ENCODE measurements at places on chromosomes 6 and 20.

GRCh38 chr6:44967481-44967880 lies 360.6 kb upstream of the RUNX2 start:
- DNase-seq: no peak

DNA sequence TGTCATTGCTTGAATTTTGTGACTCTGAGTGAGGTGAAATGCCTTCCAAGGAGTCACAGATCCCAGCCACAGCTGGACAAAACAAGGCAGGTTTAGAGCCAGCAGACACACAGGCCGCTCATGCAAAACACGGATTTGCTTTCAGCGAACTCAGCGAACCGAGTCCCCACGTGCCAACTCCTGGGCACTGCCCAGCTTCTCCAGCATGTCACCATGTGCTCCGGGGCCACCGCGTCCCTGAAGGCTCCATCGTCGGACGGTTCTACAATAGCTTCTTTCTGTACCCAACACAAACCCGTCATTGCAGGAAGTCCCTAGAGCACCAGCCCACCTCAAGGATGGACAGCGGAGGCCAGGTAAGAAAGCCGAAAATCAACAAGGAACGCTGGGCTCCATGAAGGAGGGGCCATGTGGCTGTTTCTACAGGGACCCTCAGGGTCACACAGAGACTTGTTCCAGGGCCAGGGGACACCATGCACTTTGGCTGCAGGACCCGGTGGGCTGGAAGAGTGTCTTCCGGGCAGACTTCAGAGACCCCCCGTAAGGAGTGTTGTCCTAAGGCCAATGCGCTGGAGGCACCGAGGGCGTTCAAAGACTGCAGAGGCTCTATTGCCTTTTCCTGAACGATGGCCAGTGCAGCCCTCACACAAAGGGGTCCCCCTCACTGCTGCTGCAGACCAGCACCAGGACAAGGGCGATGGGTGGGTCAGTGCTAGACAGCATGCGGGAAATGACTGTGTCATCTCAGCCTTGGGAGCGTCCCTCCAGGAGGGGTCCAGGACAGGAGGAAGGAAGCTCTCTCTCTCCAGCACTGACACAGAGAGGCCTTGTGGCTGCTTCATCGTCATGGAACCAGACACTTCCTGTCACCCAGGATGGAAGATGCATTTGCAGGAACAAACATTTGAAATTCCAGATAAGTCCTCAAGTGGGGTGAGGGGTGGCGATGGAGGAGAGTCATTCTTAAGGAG lies 19.8 kb downstream of the DACT2 start:
- no peak for DNase-seq

DNA sequence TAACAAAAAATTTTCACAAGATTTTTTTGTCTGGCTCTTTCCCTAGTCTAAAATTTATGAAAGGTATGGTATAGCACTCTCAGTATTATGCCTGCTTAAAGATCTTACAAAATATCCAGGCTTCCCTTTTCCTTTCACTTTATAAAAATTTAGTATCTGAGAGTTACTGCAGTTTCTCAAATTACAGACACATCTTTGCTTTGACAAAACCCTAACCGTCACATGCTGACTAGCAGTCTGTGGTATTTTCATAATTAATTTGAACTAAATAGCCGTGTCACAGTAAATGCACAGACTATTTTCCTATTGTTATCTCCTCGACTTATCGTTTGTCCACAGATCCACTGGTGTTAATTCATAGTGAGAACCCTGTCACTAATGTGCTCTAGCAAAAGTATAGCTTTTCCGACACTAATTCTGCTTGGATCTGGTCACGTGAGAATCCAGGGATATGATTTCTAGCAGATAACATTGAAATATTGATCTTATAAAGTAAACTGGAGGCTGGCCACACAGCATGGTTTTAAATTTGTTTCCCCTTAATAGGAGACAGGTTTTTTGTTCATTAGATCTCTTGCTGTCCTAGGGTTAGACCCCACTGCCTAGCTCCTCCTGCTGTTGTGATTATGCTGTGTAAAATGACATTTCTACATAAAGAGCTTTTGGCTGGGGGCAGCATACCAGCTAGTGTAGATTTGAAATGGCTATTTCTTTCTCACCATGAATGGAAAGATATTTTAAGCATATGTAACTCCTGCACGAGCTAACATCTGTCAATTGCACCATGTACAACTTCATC lies 340.6 kb upstream of the SASH1 start:
- no peak for DNase-seq

- no peak for DNase-seq
These were observed 382.4 kb upstream of the ADGRB3 start for GRCh38 chr6:68252632-68253031.

DNA sequence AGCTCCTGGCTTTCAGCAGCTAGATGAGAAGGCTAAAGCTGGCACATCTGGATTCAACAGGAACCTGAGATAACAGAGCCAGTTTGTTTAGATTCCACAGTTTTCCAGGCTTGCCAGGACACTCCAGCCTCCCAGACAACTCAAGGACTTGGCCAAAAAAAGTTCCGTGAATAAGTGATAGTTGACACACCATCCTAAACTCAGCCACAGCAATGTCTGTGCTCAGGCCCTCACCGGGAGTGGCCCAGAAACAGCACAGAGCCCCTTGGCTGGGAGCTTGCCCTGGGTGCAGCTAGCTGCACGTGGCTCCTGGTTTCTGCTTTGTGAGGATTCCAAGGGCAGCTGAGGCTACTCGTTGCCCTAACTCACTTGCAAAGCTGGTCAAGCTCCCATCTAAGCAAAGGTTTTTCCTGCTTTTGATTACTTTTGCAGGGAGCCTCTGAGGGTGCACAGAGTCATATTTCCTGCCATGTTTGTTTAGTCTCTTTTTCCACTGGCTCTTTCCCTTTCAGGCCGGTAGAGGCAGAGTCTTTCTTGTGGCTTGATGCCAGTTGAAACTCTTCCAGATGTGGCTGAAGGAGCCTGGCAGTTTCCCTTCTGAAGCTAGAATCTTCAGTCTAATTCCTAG lies 118.3 kb upstream of the ECI2 start:
- DNase-seq: no peak

GRCh38 chr6:14754751-14755513 lies 490.9 kb upstream of the JARID2 start:
- peak; percentile 56 for DNase-seq

GRCh38 chr20:51084593-51085377 lies 61.9 kb upstream of the KCNG1 start:
- no peak for DNase-seq

GRCh38 chr6:161407581-161407980 lies 133.7 kb upstream of the AGPAT4 start:
- DNase-seq: no peak

DNA sequence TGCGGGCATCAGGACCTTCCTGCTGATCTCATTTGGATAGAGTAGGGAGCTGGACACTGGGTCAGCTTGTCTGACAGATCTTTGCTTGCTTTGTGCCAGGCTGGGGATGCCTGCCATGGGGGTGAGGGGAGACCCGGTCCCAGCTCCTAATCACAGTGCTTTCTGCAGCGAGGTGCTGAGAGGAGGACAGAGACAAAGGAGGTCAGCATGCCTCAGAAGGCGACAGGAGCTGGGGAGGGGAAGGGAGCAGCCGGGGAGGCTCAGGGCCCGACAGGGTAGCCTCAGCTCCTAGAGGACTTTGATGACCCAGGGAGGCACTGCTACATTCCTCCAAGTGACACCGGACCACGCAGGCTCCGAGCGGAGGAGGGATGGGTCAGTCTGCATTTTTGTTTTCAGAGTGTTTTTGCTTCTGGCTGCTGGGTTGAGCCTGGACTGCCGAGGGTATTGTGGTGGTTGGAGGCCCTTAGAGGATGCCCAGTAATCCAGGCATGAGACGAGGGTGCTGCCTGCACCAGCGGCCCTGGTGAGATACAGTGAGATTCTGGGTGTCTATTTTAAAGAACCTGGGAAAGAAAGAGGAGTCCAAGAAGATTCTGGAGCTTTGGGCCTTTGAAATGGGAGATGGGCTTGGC lies 7.8 kb downstream of the RBM38 start:
- DNase-seq: no peak

DNA sequence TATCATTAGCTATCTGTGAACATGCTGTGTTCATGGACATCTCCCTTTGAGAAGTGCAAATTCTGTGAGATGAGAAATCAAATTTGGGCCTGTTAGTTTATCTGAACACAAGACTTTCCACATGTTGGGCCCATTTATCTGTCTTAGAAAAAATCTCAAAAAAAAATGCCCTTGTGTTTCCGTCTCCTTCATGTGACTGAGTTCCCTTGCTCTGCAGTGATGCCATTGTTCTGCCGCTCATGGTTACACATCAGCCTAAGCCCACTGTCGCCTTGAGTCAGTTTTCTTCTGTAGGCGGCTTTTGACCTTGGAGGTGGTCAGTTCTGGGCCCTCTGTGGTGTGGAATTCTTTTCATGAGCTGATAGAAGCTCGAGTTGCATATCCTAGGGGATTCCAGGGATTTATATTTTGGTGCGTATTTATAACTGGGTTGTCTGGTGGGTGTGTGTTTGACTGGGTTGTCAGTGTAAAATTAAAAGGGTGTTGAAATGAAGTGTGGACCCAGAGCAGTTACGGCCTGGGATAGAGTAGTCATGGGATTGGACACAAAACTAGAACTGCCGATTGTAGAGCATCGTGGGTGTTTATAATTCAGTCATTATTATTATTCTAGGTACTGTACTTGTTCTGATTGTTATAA lies 156.7 kb downstream of the JARID2 start:
- DNase-seq: no peak

DNA sequence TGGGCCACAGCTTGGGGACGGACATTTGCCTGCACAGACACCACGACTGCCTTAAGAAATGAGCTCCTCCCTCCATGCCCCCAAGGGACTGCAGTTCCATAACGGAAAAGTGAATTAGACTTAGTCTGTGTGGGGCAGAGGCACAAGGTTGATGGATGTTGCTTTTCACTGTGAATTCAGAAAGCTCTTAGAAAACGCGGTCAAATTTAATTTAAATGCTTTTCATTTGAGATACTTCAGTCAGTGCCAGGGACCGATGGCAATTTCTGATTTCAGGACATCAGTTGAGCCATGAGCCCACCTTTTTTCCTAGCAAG lies 356.4 kb downstream of the KIF16B start:
- DNase-seq: no peak

DNA sequence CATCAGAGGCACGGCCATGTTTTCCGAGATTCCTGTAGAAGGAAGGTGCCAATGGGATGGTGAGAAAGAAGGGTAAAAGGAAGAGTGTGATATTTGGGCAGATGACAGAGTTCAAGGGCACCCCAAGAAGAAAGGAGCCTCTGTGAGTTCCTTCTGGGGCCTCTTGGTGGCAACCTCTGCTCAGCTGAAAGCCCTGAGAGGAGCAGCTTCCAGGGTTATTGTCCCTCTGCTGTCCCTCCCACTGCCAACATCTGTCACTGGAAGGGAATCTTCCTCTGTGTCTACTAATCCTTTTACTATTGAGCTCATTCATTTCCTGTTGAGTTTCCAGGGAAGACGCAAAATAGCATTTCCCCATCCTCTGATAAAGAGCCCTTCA lies 40.0 kb upstream of the KCNK16 start:
- DNase-seq: no peak

DNA sequence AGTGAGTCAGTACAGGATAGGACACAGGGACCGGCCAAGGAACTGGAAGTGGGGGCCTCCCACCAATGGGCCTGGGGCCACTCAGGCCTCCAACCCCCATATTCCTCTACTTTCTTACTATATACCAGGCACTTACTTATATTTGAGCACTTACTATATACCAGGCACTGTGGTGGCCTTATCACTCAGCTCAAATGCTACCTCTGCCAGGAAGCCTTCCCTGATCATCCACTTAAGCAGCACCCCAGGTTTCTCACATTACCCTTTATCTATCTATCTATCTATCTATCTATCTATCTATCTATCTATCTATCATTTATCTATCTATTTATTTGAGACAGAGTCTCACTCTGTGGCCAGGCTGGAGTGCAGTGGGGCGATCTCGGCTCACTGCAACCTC lies 12.3 kb upstream of the UBE2V1 start:
- DNase-seq: no peak

- no peak for DNase-seq
These were observed 100.7 kb upstream of the PTPN1 start for GRCh38 chr20:50409495-50409894.

GRCh38 chr20:39282619-39283092 lies 320.5 kb downstream of the DHX35 start:
- no peak for DNase-seq

DNA sequence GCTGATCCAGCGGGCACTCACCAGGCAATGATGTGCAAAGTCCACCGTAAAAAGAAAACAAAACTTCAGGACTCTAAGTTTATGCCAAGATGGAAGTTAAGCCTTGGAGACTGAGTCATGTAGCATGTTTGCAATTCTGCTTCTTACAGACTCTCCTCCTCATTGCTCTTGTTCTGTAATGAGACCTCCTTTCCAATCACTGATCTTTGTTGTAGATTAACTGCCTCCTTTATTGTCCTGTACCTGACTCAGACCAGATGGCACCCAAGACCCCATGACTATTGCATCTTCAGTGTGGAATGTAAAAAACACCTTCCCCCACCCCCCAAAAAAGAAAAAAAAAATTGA lies 11.2 kb downstream of the NEU1 start:
- no peak for DNase-seq
